ENCODE measurements at places on chromosomes 5 and 9. TPM values are rescaled to one million over a fixed set of nuclear protein-coding genes. Genes with fewer than 3 reads are reported as not detected.

The SLCO6A1 gene
- polyA plus RNA-seq, result not detected

The THOC3 gene
- 30.6 TPM for polyA plus RNA-seq

The FBXL7 gene
- 3.6 TPM for polyA plus RNA-seq

The ACO1 gene
- polyA plus RNA-seq, result 11.4 TPM

The THG1L gene
- polyA plus RNA-seq, result 12.3 TPM

The MPDZ gene
- 4.0 TPM for polyA plus RNA-seq

The SHISAL2B gene
- polyA plus RNA-seq, result not detected

The CNTFR gene
- 1.6 TPM for polyA plus RNA-seq

The HIGD2A gene
- polyA plus RNA-seq, result 457 TPM

The UBQLN1 gene
- 40.2 TPM for polyA plus RNA-seq

The PCDHGA5 gene
- not detected for polyA plus RNA-seq

The FBP1 gene
- polyA plus RNA-seq, result 48.8 TPM

The LRRTM2 gene
- polyA plus RNA-seq, result not detected

The ABO gene
- 15.0 TPM for polyA plus RNA-seq

The C6 gene
- polyA plus RNA-seq, result 0.52 TPM

The PCDHB5 gene
- not detected for polyA plus RNA-seq

The FOXD4L4 gene
- not detected for polyA plus RNA-seq

The SAPCD2 gene
- 16.4 TPM for polyA plus RNA-seq

The IL5 gene
- polyA plus RNA-seq, result not detected

The TMEM215 gene
- not detected for polyA plus RNA-seq

The SCAI gene
- 1.9 TPM for polyA plus RNA-seq

The C5orf46 gene
- polyA plus RNA-seq, result not detected

The LHX3 gene
- polyA plus RNA-seq, result not detected

The LCN1 gene
- 0.10 TPM for polyA plus RNA-seq

The EIF4E1B gene
- not detected for polyA plus RNA-seq

The GRXCR2 gene
- not detected for polyA plus RNA-seq

The PTGS1 gene
- 3.0 TPM for polyA plus RNA-seq

The CDH9 gene
- not detected for polyA plus RNA-seq

The ANKHD1 gene
- 25.8 TPM for polyA plus RNA-seq

The MTRR gene
- polyA plus RNA-seq, result 22.5 TPM

The KCNMB1 gene
- 0.46 TPM for polyA plus RNA-seq

The HINT2 gene
- 85.8 TPM for polyA plus RNA-seq

The CCL27 gene
- not detected for polyA plus RNA-seq

The PLGRKT gene
- polyA plus RNA-seq, result 81.7 TPM

The PCDHA10 gene
- polyA plus RNA-seq, result not detected

The PCDHB16 gene
- polyA plus RNA-seq, result 0.29 TPM

The IFNA2 gene
- 0.06 TPM for polyA plus RNA-seq

The LYRM7 gene
- 5.7 TPM for polyA plus RNA-seq

The DCP2 gene
- 12.4 TPM for polyA plus RNA-seq

The ANXA1 gene
- polyA plus RNA-seq, result 132 TPM

All from sigmoid colon (tissue), 7 donors.